Stimulated activated CD4-positive, alpha-beta T cell treated with anti-CD3 and anti-CD28 coated beads, Interleukin-4, amount 100 ng/mL, for 4 hours (primary cell): ENCODE measurements at places on chromosomes 2 and 18.

- no peak for DNase-seq
Observed at GRCh38 chr18:61402726-61403125, 69.5 kb downstream of the CDH20 start.

DNA sequence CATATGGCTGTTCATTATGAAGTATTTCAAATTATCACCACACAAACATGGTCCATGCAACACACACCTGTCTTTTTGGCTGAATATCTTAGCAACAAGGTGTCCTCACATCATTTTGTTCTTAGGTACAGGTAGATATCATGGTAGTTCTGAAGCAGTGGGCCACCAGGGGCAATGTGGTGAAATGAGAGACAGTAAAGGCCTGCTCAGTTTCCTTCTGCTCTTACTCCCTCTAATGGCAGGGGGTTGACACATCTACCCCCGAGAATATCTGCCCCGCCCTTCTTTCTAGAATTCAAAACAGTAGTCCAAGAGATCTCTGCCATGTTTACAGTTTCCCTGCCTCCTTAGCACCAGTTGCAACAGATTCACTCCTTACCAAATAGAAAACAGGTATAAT, 147.0 kb upstream of the KLHL14 start:
- no peak for DNase-seq

GRCh38 chr2:24984912-24985311, 13.2 kb upstream of the DNAJC27 start:
- no peak for DNase-seq

DNA sequence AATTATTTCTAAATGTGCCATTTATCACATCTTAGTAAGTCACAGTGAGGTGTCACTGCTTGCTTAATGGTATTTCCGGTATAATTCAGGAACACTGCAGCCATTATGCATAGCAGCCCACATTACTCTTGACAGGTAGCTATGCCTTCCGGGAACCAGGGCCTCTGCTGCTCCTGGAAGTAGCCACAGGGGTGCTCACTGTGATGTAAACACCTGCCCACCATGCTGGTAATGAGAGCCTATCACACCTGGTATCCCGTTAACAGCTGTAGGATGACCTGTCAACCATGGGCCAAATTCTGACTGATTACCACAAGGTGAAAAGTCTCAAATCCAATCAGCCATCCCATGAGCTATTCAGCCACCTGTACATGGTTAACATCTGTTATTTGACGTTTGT, 647.0 kb upstream of the NXPH2 start:
- no peak for DNase-seq

DNA sequence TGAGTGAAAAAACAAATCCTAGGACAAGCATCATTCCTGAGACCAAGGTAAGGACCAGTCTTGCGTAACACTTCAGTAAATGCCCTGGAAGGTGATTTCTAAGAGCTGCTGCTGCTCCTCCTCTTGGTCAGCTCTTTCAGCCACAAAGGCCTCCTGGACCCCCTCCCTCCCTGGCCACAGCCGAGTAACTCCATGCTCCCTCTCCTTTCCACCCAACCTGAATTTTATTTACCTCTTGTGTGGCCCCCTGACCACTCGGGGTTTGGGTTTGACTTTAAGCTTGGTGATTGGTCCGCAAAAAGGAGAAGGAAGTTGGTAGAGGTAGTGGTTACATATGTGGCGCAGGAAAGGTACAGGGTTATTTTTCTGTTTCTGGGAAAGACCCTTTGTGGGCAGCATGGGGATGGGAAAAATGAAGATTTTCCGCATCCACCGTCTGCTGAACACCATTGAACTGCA, 9.2 kb downstream of the HTRA2 start:
- no peak for DNase-seq

DNA sequence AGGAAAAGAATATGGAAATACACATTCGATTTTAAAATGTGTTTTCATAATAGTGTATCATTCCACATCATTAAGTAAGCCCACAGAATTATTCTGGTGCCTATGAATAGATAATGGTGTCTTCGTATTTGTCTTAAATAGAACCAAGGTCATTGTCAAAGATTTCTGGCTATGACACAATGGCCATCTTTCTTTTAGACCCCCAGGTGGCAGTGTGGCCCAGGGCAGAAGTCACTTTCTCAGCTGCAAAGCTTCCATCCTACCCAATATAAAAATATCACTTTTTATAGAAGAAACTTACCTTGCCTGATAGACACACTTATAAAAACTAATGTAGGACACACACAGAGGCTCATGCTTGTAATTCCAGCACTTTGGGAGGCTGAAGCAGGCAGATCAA, 57.5 kb downstream of the ZRANB3 start:
- peak; percentile 13 for DNase-seq

DNA sequence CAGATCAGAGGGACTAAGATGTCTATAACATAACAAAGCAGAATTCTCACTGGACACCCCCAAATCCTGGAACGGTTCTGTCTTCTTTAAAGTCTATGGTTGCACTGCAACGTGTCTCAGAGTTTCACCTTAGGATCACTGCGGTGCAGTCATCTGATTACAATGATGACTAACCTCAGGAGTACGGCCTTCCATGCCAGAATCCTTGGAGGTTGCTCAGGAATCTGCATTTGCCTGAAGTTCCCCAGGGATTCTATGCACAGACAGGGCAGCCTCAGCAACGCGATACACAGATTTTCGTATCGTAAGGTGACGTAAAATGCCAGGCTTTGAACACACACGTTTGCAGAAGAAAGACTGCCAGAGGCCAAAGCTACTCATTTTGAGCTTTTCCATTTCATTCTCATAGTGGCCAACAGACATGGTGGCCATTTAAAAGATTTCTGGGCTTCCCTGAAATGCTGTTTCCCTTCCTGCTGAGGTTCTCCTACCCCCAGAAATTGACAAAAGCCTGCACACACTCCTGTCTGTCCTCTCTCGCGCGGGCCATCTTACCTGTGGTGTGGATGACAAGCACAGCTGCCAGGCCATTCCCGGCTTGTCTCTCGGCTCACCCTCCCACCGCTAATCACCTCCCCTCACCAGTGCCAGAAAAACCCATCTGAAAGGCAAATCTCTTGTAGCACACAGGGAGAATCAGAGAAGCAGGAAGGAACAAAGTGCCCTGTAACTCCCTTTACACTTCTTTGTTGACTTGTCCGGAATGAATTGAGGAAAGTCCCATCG, 148.8 kb downstream of the ACKR3 start:
- no peak for DNase-seq

DNA sequence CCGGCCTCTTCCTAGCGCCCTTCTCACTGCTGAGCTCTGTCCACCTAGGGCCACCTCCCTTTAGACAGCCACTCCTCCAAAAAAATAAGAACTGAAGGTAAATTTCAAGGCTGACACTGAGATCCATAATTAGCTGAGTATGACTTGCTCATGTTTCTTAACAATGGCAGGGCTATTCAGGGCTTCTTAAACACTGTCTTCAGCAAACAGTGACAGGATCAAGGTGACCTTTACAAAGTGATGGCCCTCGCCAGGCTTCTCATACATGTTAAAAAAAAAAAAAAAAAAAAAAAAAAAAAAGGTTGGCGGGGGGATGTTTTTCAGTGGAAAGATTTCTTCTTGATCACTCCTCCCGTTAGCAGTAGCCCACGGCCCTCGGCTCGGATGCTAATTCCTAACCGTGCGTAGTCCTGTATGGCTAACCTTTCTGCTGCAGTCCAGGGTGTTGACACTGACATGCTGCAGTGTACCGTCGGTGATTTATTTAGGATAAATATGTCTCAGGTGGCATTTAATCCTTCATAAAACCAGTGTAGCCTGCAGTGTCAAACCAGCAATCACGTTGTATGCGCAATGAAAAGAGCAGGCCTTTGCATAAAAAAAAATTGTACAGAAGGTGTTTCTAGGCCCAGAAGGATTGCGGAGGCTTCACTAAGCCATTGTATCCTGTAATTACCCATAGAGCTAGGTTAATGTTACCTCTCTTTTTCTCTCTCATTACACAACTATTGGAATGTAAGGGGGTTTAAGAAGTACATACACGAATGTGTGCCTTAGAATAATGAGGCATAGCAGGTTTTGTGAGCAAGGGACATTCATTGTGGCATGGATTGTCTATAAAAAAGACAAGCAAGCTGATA, 142.7 kb downstream of the PTGR3 start:
- no peak for DNase-seq

DNA sequence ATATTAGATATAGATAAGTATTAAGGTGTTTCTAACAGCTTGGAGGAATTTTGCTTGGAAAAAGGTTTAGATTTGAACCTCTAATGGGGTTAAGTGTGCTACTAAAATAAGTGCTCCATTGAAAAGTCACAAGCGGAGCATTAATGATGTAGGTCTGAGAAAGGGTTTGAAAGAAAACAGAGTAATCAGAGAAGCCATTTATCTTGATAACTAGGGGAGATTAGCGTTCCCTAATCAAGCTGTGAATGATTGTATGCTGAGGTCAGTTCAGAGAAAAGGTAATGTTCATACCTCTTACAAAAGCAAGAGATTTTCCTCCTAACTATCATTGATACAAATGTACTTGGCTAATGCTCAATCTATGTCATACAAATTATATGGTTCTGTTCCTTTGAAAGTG, 1.5 kb downstream of the ARHGAP25 start:
- no peak for DNase-seq

GRCh38 chr18:34726286-34727004, 16.3 kb downstream of the DTNA start:
- no peak for DNase-seq

GRCh38 chr2:132581991-132582738, 87.8 kb downstream of the LYPD1 start:
- DNase-seq, result no peak

DNA sequence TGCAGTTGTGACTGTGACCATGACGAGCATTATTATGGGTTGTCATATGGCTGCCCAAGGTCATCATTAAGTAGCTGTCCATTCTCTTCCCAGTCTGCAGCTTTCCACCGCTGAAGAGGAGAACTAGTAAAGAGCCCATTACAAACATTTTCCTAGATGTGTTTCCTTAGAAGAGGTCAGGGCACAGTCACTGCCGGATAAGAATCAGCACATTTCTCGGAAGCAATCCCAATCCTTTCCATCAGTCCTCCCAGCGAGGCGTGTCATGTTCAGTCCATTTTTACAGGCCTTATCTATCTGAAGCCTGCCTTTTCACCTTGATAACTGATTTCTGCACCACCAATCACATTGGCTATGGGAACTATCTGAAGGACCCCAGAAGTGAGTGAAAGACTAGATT, 319.9 kb upstream of the SLC14A2 start:
- no peak for DNase-seq

DNA sequence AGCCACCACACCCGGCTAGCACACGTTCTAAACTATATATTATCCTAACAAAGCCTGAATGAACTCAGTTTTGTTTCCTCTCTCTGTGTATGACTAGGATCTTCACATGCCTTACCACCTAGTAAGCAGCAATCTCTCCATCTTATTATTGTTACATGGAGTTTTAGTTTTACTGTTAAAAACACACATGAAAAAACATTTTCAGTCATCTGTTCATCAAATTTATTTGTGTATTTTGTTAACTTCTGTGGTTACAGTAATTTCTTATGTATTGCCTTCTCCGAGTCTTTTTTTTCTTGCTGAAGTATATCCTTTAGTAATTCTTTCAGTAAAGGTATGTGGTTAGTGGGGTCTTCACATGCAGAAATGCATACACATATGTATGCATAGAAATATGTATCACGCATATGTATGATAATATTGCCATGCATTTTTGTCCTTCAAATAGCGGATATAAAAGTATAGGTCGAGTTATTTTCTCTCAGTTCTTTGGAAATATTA, 31.4 kb downstream of the ANO7 start:
- DNase-seq, result no peak

- no peak for DNase-seq
Observed at GRCh38 chr18:49560624-49561288, 1.1 kb upstream of the LIPG start.

DNA sequence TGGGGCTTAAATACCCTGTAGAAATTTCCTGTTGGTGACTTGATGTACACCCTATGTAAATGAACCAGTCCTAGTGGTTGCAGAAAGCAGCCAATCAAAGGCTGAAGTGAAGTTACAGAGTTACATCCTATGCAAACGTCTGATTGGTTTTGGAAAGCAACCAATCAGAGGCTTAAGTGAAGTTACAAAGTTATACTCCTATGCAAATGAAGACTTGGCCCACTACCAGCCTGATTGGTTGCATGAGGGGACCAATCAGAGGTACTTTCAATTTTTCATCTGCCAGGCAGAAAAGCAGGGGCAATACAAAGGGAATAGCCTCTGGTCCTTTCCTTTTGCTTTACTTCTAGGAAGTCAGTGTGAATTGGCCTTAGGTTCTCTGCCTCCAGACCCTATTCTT, 13.6 kb upstream of the ZNF397 start:
- DNase-seq, result no peak

DNA sequence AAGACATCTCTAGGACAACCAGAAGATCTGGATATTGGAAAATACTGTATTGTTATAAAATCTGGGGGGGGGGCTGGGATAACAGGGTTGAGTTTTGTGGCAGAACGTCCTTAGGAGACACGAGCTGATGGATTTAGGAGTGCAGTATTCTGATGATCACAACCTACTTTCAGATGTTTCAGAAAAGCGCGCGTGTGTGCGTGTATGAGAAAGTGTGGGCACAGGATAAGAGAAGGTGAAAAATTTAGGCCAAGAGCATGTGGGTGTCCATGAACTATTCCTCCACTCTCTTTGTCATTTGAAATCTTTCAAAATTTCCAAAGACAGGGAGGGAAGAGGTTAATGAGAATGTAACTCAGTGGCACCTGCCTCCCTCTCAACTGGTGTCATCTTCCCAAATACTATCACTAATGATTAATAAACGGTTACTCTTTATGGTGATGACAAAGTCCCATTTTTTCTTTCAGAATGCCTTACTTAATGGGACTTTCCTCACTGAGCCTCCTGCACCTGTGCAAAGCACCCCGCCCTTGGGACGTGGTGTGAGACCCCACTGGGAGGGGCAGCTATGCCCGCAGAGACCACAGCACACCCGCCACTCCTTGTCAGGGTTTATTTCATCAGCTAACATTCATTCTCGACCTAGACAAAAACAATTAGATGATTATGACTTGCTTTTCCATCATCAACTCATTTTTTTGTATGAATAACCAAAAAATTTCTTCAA, 53.6 kb downstream of the HS6ST1 start:
- DNase-seq, result no peak

DNA sequence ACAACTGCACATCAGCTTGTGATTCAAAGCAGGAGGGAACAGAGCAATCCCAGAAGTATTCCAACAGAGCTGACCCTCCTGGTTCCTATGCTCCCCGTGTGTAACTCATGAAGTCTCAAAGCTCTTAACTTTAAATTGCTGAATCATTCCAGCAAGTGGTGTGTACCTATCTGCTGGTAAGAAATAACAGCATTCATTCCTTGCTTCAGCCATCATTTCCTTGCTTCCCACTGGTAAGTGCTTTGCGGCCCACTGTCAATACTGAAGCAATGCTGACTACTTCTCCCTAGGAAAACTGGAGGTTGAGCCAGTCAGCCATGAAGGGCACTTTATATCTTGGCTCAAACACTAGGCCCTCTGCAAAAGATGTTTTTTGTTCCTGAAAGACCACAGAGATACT, 222.4 kb downstream of the EXOC6B start:
- no peak for DNase-seq

GRCh38 chr18:10525371-10525691, 496 bp upstream of the NAPG start:
- no peak for DNase-seq

GRCh38 chr2:170227507-170227947, 49.6 kb downstream of the MYO3B start:
- no peak for DNase-seq

GRCh38 chr2:128258218-128258617, 60.5 kb downstream of the HS6ST1 start:
- no peak for DNase-seq

- no peak for DNase-seq
Observed at GRCh38 chr2:207616185-207616584, 9.0 kb downstream of the METTL21A start.
